Activated CD4-positive, alpha-beta T cell treated with anti-CD3 and anti-CD28 coated beads, Interleukin-2, amount 50 U/mL, for 4 hours (primary cell): ENCODE measurements at places on chromosomes 2 and 18.

- no peak for DNase-seq
These were observed 192.8 kb upstream of the RAB12 start for GRCh38 chr18:8416212-8417019.

GRCh38 chr2:109125593-109126500, 3.2 kb upstream of the SH3RF3 start:
- no peak for DNase-seq

DNA sequence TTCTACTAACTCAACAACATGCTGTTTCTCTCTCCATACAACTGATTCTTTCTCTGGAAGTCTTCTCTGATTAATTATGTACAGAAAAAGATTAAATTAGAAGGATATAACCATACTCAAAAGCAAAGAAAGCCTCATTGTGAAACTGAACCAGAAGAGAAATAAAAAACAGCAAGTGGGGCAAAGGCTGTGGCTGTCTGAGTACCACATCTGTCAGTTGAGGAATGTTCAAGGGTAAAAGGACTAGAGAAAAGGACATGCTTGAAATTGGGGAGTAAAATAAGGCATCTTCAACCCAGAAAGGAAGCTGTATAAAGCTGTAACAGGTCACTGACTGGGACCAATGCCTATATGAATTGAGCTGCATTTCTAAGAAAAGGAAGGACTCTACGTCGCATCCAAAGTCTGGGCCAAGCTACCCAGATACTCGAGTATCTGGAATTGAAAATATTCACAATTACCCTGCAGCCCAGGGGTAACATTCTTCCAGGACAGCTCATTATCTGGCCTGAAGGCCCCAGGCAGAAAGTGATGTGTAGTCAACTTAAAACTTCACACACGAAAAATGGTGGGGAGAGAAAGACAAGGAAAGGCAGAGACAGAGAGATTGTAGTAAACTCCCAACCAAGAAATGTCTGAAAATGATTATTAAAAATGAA, 356.0 kb upstream of the GALNT5 start:
- no peak for DNase-seq

- no peak for DNase-seq
These were observed 124.6 kb downstream of the ZNF407 start for GRCh38 chr18:74722237-74722636.
